AG08395 (cell line): ENCODE measurements at places on chromosomes 7 and 10.

DNA sequence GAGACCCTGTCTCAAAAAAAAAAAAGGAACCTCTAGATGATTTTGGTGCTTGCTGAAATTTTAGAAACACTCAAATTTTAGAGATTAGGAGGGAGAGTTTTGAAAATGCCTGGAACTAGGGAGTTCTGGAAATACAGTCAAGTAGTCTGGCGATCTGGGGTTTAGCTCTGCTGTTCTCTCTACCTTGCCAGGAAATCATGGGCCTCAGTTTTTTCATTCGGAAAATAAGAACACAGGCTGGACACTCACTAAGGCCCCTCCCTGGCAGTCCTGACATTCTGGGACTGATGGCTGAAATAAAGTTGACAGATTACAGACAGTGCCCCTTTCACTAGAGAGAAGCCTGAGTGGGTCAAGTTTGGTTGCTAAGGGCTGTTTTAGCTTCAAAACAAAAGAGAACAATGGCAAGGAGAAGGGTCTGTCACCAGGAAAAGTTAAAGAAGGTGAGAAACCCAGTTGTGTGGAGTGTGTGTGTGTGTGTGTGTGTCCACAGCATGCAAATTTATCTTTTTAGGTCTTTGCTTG is 25.0 kb upstream of the CALN1 start:
- no peak for DNase-seq

GRCh38 chr10:132589681-132590080 is 52.1 kb downstream of the INPP5A start:
- no peak for DNase-seq

DNA sequence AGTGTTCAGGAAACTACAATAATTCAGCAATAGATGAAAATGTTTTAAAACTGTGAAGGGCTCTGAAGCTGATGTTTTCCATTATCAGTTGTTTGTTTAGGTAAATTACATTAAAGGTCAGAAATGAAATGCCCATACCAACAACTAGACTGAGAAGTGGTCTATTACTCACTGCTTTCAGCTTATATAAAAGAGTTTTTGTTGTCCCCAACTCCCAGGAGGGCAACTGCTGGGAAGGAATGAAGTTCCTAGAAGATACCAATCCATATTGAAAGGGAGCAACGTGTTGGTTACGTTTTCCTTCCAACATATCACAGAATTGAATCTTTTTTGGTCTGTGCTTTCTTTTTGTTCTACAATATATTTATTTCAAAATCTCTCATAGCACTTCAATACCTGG is 330.6 kb upstream of the LRRN3 start:
- no peak for DNase-seq

DNA sequence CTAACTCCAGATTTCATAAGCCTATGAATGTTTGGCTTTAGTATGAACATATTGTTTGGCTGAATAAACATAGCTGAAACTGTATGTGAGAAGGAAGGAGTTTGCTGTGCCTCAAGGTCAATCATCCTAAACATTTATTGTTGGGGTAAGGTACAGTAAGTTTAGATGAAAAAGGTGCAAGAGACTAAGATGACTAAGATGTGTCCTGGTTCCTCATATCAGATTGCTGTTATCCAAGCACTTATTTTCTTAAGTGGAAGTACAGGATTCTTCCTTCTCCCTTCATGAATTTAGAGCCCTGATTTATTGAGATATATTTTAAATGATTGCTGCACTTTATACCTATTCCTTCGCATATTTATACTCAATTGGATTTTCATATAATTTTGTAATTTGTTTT is 12.2 kb downstream of the MDFIC start:
- DNase-seq: no peak

DNA sequence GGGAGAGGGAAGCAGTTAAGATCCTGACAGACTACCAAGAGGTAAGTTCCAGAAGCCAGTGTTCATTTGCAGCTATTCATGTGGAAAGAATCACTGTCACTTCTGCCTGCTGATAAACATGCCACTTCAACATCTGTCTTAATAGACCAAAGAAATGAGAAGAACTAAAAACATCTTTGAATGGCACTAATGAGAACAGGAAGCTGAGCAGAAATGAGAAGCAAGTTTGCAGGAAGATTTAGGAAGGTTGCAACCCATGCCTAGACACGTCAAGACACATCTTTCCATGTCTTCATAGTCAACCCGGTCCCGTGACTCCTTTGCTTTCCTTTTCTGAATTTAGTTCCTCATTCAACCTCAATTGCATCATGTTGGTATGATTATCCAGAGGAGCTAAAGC is 180.0 kb downstream of the PDE1C start:
- no peak for DNase-seq

GRCh38 chr10:69056129-69056528 is 31.8 kb upstream of the SRGN start:
- DNase-seq: no peak

GRCh38 chr10:7264313-7264756 is 146.5 kb downstream of the SFMBT2 start:
- DNase-seq: no peak

GRCh38 chr10:14782691-14783363 is 8.1 kb upstream of the FAM107B start:
- no peak for DNase-seq

- no peak for DNase-seq
Measured at GRCh38 chr7:114916261-114916892, 5.5 kb upstream of the MDFIC start.

GRCh38 chr10:72088889-72089575 is 681 bp upstream of the SPOCK2 start:
- peak; percentile 22 for DNase-seq

DNA sequence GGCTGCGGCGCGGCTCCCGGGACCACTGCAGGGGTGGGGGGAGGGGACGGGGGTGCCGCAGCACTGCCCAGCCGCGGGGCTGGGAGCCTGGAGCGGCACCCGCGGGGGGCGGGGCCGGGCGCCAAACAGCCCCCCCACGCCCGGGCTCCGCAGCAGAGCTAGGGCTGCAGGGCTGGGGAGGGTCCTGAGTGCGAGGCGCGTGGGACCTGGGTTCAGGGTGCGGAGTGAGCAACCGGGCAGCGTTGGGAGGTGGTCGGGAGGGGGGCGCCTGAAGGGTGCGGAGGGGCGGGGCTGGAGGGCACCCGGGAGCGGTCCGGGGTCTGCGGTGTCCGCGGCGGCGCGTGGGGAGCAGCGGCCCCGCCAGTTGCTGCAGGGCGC is 528 bp downstream of the CAMK2G start:
- DNase-seq: no peak

- DNase-seq: peak; percentile 24
Measured at GRCh38 chr7:1142051-1142635, 17.9 kb downstream of the ZFAND2A start.

DNA sequence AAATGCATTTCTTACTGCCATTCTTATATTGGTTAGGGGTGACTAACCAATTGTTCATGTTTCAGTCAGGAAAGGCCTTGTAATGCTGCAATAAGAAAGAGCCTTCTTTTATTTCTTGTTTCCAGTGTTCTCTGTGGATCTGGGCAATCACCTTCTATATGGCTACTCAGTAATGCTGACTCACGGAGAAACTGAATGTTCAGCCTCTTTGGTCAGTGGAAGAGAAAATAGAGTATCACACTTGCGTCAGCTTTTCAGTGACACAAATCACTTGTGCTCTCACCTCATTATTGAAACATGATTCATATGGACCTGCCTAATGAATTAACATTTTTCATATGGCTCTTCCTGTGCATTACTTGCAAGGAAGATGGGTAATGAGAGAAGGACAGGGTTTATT is 243.9 kb upstream of the POT1 start:
- DNase-seq: no peak

GRCh38 chr7:156466272-156466671 is 174.3 kb upstream of the RNF32 start:
- DNase-seq: no peak

DNA sequence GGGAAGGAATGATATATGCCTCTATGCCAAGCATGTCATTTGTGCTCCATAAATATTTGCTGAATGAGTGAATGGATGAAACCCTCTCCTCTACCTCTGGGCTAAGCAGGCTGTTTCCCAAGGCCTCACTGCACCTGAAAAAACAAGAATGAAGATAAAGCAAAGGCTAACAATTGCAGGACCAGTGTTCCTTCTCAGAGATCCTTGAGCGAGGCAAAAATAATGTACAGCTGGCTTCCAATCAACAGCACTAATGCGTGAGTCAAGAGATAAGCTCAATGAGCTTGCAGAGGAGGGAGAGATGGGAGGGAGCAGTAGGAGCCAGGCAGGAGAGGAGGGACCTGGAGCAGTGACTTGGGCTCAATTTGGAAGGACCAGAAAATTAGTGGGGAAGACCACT is 144.5 kb upstream of the NFE2L3 start:
- no peak for DNase-seq

DNA sequence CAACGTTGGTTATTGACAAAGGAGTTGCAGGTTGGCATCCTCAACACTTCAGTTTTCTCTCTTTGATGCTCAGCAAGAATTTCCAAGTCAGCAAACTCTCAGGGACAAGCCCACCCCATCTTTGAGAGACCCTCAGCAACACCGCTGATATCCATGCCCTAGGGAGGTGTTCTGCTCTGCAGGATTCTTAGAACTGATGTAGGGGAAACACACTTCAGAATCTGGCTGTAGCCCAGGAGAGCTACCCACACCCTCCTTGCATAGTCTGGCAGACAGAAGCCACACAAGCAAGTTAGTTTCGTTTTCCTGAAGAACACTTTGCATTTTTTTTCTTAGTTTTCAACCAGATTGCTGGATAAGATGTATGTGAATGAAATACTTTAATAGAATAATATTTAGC is 822 bp downstream of the SAMD9L start:
- DNase-seq: peak; percentile 65

- DNase-seq: no peak
Measured at GRCh38 chr10:132776186-132776585, 9.8 kb downstream of the NKX6-2 start.

DNA sequence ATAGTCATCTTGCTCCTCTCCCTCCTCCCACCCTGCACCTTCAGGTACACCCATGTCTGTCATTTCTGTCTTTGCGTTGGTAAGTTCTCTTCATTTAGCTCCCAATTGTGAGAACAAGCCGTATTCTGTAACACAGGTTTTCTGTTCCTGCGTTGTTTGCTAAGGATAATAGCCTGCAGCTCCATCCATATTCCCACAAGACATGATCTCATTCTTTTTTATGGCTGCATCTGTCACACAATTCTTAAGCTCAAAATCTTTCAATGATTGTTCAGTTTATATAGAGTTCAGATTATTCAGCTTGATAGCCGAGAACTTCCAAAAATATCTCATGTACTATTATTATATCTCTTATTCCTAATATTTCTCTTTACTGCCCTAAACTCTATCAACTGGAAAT is 16.0 kb upstream of the TMEM168 start:
- DNase-seq: no peak

- no peak for DNase-seq
Measured at GRCh38 chr10:7672341-7673134, 5.8 kb upstream of the ITIH5 start.

- no peak for DNase-seq
Measured at GRCh38 chr10:28945959-28946358, 268.6 kb downstream of the BAMBI start.

GRCh38 chr10:35194471-35194870 is 67.8 kb downstream of the CREM start:
- DNase-seq: no peak

- DNase-seq: peak; percentile 26
Measured at GRCh38 chr7:29457565-29458011, 106.0 kb upstream of the PRR15 start.

- DNase-seq: no peak
Measured at GRCh38 chr10:48556065-48556464, 48.8 kb downstream of the ARHGAP22 start.

DNA sequence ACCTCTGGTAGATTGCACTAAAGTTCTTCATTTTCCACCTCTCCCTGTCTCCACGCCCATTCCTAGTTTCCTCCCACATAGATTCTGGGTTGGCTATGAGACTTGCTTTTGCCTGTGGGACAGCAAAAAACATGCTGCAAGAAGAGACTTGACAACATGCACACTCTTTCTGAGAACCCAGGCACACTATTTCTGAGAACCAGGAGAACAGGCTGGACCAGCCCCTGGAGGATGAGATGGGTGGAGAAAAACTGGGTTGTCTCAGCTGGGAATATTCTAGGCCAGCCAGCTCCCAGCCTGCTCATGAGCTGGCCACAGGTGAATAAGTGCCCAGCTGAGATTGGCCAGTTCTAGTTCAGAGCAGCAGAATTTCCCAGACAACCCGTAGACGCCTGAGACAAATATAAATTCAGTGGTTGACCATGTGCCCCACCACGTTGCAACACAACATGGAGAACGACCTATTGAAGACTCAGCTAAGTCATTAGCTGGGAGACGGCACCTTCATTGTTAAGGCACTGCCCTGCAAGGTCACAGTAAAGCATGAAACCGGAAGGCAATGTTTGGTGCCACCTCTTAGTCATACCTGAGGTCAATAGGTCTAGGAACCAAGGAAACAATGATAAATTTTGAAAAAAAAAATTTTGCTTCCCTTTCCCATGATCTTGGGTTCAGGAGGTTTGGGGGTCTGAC is 92.7 kb upstream of the AKR1E2 start:
- DNase-seq: no peak

DNA sequence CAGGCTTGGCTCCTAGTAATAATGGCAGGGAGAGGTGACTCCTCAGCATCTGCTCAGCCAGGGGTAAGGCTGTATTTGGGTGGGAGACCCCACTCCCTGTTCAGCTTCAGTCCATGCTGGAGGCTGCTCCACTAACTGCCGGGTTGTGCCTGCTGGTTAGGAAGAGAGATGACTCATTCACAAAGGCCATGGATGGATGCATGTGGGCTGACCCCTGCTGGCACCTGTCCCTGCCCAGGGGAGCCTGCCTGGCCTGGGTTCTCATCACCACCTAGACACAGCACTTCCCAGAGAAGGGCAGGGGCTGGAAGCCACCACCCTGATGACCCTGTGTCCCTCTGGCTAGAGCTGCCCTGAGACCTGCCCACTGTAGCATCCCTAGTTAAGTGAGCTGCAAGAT is 59.0 kb downstream of the VSTM4 start:
- DNase-seq: peak; percentile 48

- DNase-seq: peak; percentile 64
Measured at GRCh38 chr7:11182736-11183135, 209.1 kb downstream of the PHF14 start.

- peak; percentile 78 for DNase-seq
Measured at GRCh38 chr7:142440219-142440905, 182.5 kb upstream of the PRSS58 start.

- DNase-seq: no peak
Measured at GRCh38 chr7:27220440-27220955, 20.6 kb upstream of the HOXA13 start.

DNA sequence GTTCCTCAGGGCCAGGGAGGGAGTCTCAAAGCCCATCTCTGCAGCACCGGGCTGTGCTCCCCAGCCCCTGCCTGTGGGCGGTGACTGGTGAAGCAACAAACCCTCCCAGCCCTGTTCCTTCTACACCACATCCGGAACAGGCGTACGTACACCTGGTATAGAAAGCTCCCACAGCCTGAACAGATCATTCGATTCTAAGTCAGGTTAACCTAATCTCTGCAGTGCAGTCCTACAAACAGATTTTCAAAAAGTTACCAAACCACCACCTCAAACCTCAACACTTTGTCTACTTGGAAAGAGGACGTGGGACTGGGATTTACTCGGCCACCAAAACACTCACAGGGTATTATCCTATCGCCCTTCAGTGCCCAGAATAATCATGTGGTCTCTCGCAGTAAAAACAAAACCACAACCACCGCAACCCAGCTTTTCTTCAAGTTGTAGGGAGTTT is 238.4 kb downstream of the DIP2C start:
- DNase-seq: no peak
